ENCODE measurements at places on chromosomes 3 and 15. TPM values are rescaled to one million over a fixed set of nuclear protein-coding genes. Genes with fewer than 3 reads are reported as not detected.

ITPKA gene
- total RNA-seq, result not detected

GPR160 gene
- 5.9 TPM for total RNA-seq

BSN gene
- total RNA-seq, result 0.44 TPM

CCDC9B gene
- 1.6 TPM for total RNA-seq

TGM5 gene
- not detected for total RNA-seq

ATRIP gene
- total RNA-seq, result 9.8 TPM

GLT8D1 gene
- 39.1 TPM for total RNA-seq

FAM227B gene
- 7.6 TPM for total RNA-seq

MAP6D1 gene
- total RNA-seq, result 2.1 TPM

ITPR1 gene
- 105 TPM for total RNA-seq

LRRC2 gene
- total RNA-seq, result 0.30 TPM

All from T-cell (primary cell).